Suppressor macrophage (primary cell): ENCODE measurements at places on chromosomes 2 and 18.
A peak's percentile ranks its signal among the peaks of the same experiment; 100 is the strongest.

GRCh38 chr2:97745474-97746174, 32.2 kb downstream of the ZAP70 start:
- DNase-seq: no peak

GRCh38 chr18:43888598-43888997, 611.3 kb upstream of the SYT4 start:
- no peak for DNase-seq

- no peak for DNase-seq
Measured at GRCh38 chr2:217014328-217015105, 154.7 kb upstream of the TNP1 start.

- DNase-seq: no peak
Measured at GRCh38 chr2:39218391-39218790, 25.4 kb downstream of the CDKL4 start.

DNA sequence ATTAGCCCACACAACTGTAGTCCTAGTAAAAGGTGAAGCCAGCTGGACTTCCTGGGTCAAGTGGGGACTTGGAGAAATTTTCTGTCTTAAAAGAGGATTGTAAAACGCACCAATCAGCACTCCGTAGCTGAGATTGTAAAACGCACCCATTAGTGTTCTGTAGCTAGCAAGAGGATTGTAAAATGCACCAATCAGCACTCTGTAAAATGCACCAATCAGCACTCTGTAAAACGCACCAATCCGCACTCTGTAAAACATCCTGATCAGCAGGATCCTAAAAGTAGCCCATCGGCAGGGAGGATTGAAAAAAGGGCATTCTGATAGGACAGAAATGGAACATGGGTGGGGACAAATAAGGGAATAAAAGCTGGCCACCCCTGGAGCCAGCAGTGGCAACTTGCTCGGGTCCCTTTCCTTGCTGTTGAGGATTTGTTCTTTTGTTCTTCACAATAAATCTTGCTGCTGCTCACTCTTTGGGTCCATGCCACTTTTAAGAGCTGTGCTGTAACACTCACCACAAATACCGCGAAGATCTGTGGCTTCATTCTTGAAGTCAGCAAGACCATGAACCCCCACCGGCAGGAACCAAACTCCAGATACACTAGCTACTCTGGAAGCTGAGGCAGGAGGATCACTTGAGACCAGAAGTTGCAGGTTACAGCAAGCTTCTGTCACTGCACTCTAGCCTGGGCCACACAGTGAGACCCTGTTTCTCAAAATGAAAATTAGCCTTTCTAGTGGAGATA, 102.6 kb downstream of the HS6ST1 start:
- DNase-seq: no peak

- no peak for DNase-seq
Measured at GRCh38 chr2:207061181-207061580, 104.6 kb downstream of the KLF7 start.

GRCh38 chr2:23312996-23313606, 71.9 kb upstream of the KLHL29 start:
- DNase-seq: peak; percentile 15

- DNase-seq: no peak
Measured at GRCh38 chr18:32937066-32937465, 164.2 kb upstream of the KLHL14 start.
